Activated CD8-positive, alpha-beta memory T cell treated with anti-CD3 and anti-CD28 coated beads, Interleukin-2, amount 50 U/mL, for 48 hours (primary cell): ENCODE measurements at places on chromosomes 7 and 10.

- peak; percentile 59 for DNase-seq
These were observed at the start of gene SERPINE1 for GRCh38 chr7:101126651-101127459. SERPINE1 (plus strand) TSS chr7:101127104; CDS start chr7:101128394, 1,290 bp downstream.

- DNase-seq, result no peak
These were observed 185.7 kb downstream of the XPNPEP1 start for GRCh38 chr10:109737626-109738025.

DNA sequence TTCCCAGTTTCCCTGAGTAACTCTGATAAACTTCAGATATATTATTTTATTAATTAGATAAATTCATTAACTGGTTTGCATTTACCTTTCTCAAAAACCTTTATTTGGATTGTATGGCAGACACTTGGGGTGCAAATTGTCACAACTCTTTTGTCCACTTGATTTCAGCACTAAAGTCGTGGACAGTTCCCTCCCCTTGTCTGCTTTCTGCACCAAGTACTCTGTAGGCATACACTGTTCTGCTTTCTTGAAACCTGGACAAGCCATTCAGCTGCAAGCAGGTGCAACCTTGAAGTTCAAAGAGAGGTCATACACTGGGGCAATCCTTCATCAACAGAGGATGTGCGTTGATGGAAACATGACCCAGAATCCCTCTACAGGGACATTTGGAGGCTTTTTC, 162.9 kb downstream of the ARL5B start:
- no peak for DNase-seq

DNA sequence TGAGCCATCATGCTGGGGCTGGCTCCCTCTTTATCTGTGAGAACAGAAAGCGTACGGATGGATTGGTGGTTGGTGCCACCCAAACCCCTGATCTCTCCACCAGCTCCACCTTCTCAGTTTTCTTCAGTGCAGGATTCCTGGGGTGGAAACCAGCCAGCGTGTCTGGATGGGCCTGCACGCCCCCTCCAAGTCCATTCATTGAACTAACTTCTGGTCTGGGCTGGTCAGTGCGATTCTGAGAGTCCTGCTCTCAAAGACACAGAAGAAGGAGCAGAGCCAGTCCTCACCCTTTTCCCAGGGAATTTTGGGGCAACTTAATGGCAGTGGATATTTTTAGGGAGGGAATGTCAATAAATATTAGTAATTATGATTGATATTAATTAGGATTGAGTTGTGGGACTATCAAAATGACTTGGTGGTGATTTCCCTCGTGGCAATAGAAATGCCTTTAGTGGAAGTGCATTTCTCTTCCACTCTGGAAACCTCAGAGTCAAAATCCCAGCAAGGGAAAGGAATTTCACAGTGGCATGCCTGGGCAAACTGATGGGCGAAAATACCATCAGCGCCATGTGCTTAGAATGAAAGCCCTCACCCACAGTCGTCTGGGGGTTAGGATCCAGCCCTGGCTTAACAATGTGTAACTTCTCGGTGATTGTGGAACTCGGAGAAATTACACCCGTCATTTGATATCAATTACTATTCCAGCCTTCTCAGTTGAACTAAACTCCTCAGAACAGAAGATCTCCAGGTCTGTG, 69.3 kb upstream of the EEPD1 start:
- no peak for DNase-seq

- no peak for DNase-seq
These were observed 44.2 kb upstream of the NPFFR1 start for GRCh38 chr10:70328018-70328417.
